Spleen (tissue), 13 donors: ENCODE measurements at places on chromosomes 2 and 18. TPM values are rescaled to one million over a fixed set of nuclear protein-coding genes. Genes with fewer than 3 reads are reported as not detected.

DNA sequence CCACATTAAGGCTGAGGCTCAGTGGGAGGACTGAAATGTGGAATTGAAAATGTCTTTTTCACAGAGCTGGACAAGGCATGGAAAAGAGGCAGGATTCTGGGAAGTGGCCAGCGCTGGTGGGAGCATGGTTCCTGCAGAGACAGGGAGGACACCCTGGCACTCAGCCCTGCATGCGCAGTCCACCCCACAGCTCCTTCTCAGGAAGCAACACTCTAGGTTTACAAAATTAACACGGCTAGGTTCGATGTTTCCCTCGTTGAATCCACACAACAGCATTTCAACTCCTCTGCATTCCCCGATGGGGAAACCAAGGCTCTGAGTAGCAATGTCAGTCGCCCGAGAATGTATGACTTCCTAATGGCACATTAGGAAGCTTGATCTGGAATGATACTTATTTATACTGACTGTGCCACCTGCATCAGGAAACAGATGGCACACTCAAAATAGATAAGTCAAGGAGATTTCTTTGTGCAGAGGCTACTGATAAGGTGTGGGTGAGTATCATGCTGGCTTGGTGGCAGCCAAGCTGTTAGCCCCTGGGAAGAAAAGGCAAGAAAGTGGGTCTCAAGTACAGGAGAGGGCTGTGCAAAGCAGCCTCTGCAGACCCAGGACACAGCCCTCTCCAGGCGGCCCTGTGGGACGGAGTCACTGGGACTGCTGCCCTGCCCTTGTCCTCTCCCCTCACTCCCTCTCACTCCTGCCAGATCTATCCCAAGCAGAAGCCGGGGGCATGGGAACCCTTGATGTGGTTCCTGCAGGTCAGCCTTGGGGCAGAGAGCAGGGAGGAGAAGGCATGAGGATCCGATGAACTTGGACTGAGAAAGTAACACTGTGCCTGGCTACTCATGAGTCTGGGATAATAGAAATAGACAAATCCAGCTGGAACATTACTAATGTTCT lies 158.4 kb upstream of the FHL2 start:
- no peak overlapping the region for H3K4me3 ChIP-seq
- no peaks in the 10 kb centered on the region for H3K36me3 ChIP-seq
- H3K27me3 ChIP-seq = no peaks in the 10 kb centered on the region
- no peak overlapping the region for H3K27ac ChIP-seq
- peaks cover 15% of the 10 kb centered on the region for H3K4me1 ChIP-seq

- DNase-seq = no peak
- H3K4me3 ChIP-seq = no peak overlapping the region
- no peaks in the 10 kb centered on the region for H3K36me3 ChIP-seq
- no peaks in the 10 kb centered on the region for H3K27me3 ChIP-seq
- no peaks in the 10 kb centered on the region for H3K4me1 ChIP-seq
These were observed 10.0 kb downstream of the FAP start for GRCh38 chr2:162233197-162233596.

- H3K27me3 ChIP-seq = peaks cover 70% of the 10 kb centered on the region
- no peak within 1 kb of the TSS for H3K27ac ChIP-seq
- H3K4me3 ChIP-seq = no peak within 1 kb of the TSS
These were observed at the start of gene CHRND for GRCh38 chr2:232525791-232526371. CHRND (plus strand) TSS chr2:232526160; CDS start chr2:232526216, 56 bp downstream.

- no peak for DNase-seq
- no peak overlapping the region for H3K27ac ChIP-seq
- H3K27me3 ChIP-seq = no peaks in the 10 kb centered on the region
- H3K4me1 ChIP-seq = no peaks in the 10 kb centered on the region
- no peaks in the 10 kb centered on the region for H3K36me3 ChIP-seq
These were observed 16.5 kb downstream of the PARD3B start for GRCh38 chr2:204561771-204562170.

Gene KHK
- polyA plus RNA-seq = 6.4 TPM

DNA sequence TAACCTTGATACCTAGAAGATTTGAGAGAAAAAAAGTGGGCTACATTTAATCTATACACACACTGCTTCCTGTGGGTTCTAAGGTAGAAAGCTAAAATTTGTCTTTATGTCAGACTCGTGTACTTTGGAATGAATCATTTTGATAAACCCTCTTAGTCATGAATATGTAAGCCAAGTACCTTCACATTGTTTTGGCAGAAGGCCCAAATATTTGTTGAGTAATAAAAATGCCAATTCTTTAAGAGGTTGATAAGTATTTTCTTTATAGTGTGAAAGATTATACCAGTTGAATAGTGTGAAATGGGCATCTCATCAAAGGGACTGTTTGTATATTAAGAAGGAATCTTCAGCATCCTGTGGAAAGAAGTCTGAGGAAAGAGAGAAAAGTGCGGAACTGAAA lies 1464.7 kb upstream of the ZEB2 start:
- no peak overlapping the region for H3K4me3 ChIP-seq
- DNase-seq = no peak
- no peak overlapping the region for H3K27ac ChIP-seq

Gene CYRIA
- 11.1 TPM for polyA plus RNA-seq
